ENCODE measurements at places on chromosomes 7 and 10.

DNA sequence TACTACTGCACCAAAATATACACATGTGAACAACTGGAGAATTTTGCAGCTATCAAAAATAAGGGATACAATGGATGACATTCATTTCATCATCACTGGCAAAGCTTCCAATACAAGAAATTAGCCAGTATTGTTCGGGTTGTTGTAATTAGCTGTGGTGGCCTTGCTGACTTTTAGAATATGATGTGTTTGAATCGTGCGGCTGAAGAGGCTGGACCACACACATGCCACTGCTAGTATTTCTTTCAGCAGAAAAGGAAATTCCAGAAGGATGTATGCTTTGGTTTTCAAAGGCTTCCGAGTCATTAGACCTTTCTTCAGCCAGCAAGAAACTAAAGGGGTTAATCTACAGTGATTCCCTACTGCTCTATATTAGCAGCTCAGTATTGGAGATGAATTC is 16.6 kb downstream of the RPP38 start:
- no peak for DNase-seq

DNA sequence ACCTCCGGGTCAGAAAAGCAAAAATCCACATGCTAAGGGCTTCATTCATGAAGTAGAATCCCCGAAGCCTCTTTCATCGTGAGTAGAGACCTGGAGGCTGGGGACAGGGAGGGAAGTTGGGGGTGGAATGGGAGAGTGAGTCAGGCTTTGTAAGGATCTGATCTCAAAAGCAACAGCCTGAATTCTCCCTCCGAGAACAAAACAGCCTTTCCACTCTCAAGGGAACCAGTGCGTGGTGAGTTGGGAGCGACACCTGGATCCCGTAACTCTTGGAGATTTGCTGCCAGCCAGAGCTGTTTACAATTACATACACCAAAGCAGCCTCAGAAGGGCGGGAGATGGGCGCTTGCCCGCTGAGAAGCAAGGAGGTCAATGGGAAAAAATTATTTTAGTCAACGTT is 10.8 kb downstream of the AFAP1L2 start:
- DNase-seq = no peak

DNA sequence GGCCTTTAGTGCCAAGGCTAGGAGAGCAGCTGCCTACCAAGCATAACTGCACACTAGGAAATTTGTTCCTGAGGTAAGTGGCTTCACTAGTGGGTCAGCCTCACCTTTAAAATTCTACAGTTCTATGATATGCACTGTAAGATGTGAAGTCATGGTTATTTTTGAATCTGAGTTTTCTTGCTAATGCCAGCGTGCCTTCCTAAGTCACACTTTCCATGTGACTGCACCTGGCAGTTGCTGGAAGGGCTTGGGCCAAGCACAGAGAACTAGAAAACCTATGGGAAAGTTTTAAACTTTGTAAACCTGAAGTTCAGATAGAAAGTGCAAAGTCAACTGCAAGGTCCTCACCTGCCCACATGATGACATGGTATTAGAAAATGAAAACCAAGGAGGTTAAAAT is 42.5 kb downstream of the STEAP1B start:
- DNase-seq = no peak

DNA sequence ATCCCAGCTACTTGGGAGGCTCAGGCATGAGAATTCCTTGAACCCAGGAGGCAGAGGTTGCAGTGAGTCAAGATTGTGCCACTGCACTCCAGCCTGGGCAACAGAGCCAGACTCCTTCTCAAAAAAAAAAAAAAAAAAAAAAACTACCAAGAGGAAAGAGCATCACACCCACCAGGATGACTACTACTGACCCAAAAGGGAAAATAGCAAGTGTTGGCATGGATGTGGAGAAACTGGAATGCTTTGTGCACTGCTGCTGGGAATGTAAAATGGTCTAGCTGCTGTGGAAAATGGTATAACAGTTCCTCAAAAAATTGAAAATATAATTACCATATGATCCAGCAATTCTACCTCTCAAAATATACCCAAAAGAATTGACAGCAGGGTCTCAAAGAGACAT is 7.7 kb upstream of the TIAL1 start:
- DNase-seq = no peak

DNA sequence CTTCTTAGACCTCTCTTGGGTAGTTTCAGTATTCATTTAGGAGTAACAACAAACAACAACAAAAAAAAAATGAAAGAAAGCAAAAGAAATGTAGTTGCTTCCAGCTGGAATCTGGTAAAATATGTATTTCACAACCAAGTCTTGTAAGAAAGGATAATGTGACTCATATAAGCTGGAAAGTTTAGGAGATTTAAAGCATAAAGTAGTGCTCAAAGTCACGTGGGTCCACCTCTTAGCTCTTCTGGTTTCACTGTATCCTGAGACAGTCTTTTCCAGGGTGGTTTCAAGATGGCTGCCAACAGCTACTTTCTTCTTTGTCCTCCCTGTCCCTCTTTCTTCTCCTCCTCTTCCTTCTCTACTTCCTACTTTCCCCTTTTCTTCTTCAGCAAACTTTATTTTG is 69.5 kb upstream of the CDK13 start:
- no peak for DNase-seq

DNA sequence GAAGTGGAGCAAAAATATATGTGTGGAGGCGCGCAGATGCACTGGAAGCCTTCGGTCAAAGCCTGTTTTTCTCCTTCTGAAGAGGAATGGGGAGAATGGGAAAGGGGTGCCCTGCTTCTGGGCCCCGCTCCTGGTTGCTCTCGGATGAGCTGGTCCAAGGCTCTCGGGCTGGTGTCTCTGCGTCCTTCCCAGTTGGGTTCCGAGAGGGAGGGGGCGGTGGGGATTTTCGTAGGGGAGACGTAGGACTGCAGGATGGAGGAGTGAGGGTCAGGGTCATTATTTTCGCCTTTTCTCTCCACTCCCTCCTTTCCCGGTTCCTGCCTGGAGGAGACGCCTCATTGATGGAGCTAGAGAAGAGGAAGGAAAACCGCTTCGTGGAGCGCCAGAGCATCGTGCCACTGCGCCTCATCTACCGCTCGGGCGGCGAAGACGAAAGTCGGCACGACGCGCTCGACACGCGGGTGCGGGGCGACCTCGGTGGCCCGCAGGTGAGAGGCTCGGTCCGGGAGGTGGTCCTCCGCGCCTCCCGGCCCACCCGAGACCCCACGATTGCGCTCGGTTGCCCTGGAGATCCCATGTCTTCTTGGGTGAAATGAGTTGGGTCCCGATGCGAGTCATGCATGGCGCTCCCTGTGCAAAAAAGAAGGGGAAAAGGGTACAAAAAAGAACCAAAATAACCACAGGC is 790 bp downstream of the ADAM22 start:
- peak; percentile 40 for DNase-seq

All from NCI-H748 treated with DMSO at 0.1 percent for 48 hours (cell line).